DMS153 (cell line): ENCODE measurements at places on chromosomes 6 and 20.

- peak; percentile 79 for DNase-seq
Measured at GRCh38 chr6:21325201-21325856, 268.2 kb upstream of the SOX4 start.

GRCh38 chr6:79225717-79226599 lies 8.5 kb downstream of the HMGN3 start:
- DNase-seq = no peak

- no peak for DNase-seq
Measured at GRCh38 chr6:126440923-126441322, 101.0 kb downstream of the CENPW start.

- DNase-seq = no peak
Measured at GRCh38 chr6:13454286-13455221, 32.8 kb downstream of the GFOD1 start.

- DNase-seq = no peak
Measured at GRCh38 chr6:82484001-82484400, 120.4 kb downstream of the TPBG start.

DNA sequence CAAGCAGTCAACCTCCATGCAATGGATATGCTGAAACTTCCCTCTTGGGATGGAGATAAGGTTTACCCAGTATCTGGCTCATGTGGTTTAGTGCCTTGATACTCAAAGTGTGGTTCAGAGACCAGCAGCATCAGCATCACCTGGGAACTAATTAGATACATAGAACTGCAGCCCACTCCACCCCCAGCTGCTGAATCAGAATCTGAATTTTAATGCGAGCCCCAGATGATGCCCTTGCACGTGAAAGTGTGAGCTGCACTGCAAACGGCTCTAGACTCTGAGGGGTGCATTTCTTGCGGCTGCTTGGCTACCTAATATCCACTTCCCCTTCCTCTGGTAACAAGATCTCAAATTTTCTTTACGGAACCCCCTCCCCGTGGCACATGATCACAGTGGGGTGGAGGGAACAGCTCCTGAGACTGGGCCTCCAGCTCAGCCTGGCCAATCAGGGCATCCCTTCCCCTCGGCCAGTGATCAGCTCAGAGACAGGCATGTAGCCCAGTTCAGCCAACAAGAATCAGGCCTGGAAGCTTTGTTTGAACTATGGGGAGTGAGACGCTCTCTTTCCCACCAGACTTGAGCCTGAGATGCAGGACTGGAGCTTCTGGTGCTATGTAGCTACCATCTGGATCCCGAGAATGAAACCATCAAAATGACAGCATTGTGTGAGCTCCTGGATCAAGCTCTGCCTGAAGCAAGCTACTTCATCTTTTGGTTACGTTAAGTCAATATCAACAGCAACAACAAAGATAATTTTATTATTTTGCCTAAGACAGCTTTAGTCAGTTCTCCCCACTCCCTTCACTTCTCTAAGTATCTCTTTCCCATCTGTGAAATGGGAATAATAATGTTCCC lies 12.8 kb downstream of the KCNK15 start:
- no peak for DNase-seq

- DNase-seq = no peak
Measured at GRCh38 chr6:134928151-134928900, 21.6 kb downstream of the ALDH8A1 start.

- DNase-seq = no peak
Measured at GRCh38 chr6:19833947-19834346, 3.2 kb upstream of the ID4 start.

- no peak for DNase-seq
Measured at GRCh38 chr6:162055365-162055764, 672.2 kb downstream of the PRKN start.

GRCh38 chr6:17470202-17470937 lies 77.0 kb downstream of the CAP2 start:
- no peak for DNase-seq

DNA sequence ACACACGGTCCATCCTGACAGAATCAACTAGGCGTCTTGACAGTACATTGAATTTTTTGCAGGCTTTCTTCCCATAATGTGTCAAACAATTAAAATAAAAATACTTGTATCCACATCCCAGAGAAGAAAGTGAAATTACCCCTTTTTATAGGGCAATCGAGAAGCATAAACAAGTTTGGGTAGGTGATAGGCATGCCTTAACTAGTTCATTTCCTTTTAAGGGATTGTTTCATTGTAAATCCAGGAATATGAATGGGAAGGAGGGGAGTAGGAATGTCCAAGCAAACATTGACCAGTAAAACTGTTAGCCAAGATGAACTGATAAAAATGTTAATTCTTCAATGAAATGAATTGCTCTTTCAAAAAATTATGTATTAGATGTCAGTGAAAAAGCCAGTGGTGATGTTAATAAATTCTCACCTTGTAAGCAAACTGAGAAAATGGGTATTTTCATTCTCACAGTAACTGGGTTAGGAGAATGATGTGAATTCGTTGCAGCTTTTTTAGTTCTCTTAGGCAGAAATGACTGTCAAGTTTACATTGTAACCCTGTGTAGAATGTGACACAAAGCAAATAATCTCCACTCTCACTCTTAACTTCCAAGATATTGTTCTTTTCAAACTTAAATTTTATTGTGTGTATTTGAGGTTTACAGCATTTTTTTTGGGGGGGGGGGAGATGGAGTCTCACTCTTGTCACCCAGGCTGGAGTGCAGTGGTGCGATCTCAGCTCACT lies 31.6 kb downstream of the SASH1 start:
- DNase-seq = no peak

- no peak for DNase-seq
Measured at GRCh38 chr20:38202153-38202981, 37.3 kb upstream of the TGM2 start.

GRCh38 chr6:120282005-120282404 lies 932.4 kb upstream of the MAN1A1 start:
- DNase-seq = no peak

DNA sequence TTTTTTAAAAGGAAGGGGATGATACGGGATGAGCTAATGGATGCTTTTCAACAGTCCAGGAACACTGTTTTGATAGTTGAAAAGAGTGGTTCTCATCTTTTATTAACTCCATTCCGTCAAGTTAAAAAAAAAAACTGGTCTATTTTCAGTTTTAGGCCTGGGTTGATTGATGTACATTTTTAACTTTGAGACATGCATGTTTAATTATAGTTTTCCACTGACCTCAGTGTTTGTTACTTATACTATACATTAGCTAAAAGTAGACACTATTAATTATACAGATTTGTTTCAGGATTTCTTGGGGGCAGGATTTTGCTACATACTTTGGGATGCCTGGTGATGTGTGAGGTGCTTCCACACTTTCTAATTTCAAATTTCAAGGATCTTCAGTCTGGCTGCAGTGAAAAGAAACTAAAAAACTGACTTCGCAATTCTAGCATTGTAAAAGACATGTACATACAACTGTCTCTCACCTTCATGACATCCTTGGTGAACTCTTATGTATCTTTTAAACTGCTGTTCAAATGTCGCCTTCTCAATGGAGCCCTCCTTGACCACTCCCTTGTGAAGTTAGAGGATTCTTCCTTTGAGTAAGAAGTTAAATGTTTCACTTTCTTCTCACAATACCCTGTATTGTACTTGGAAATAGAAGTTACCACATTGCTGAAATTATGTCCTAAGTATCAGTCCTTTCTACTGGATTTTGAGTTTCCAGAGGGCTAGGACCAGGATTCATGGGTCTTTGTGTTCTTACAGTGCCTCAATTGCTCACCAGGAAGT lies 101.7 kb downstream of the TSHZ2 start:
- DNase-seq = no peak

GRCh38 chr6:999552-999951 lies 306.6 kb upstream of the EXOC2 start:
- no peak for DNase-seq

DNA sequence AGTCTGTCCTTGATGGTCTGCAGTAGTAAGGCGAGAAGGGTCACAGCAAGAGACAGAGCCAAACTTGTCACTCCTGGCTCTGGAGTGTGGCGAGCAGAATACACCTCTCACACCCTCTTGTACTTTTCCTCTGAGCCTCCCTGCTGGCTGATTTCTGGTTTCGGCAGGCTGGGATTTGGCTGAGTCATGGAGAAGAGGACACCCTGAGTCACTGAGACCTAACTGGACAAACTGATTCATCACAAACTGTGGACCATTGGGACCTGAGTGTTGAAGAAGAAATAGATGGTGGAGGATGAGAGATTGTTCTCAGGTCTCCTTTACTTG lies 101.7 kb downstream of the F13A1 start:
- DNase-seq = no peak

GRCh38 chr20:11101696-11102095 lies 427.9 kb upstream of the JAG1 start:
- DNase-seq = no peak

- DNase-seq = peak; percentile 14
Measured at GRCh38 chr20:48051794-48052474, 266.7 kb upstream of the SULF2 start.

DNA sequence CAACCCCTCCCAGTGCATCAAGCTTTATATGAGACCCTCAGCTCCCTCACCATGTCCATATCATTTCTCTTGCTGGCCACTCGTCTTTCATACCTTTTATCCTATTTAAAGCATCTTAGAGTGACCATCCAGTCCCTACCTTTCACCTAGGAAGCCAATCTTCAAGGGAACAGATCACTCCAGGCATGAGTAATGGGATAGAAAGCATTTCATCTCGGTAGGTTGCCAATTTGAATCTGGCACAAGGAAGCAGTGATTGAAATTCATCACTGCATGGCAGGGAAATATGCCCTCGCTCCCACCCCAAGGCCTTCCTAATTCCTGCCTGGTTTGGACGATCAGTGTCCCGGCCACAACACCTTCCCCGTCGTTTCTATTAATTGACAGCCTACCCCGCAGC lies 150.4 kb downstream of the CFAP61 start:
- DNase-seq = no peak

DNA sequence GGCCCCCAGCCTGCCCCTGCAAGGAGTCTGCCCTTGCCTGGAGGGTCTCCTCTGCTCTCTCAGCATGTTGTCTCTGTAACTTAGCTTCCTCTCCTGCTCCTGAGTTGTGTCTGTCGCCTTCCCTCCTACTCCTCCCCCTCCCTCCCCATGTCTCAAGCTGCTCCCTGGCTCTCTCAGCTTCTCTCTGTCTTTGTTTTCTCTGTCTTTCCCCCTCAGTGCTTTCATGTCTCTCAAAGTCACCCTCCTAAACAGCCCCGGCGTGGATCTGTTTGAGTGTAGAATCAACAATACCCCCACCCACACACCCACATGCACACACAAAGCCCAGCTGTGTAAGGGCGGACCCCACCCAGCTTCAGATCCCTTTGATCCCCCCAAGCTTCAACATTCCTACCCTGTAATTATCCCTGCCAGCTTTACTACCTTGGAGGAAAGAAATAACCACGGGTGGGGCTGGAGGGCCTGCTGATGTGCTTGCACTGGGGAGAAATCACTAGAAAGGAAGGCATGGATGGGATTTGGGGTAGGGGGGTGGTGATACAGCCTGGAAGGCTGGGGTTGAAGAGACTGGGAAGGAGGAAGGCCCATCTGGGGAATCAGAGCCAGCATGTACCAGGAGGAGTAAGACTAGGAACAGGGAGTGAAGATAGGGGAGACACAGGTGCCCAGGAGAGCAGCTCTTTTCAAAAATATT lies 1.0 kb upstream of the LY6G6D start:
- DNase-seq = no peak

DNA sequence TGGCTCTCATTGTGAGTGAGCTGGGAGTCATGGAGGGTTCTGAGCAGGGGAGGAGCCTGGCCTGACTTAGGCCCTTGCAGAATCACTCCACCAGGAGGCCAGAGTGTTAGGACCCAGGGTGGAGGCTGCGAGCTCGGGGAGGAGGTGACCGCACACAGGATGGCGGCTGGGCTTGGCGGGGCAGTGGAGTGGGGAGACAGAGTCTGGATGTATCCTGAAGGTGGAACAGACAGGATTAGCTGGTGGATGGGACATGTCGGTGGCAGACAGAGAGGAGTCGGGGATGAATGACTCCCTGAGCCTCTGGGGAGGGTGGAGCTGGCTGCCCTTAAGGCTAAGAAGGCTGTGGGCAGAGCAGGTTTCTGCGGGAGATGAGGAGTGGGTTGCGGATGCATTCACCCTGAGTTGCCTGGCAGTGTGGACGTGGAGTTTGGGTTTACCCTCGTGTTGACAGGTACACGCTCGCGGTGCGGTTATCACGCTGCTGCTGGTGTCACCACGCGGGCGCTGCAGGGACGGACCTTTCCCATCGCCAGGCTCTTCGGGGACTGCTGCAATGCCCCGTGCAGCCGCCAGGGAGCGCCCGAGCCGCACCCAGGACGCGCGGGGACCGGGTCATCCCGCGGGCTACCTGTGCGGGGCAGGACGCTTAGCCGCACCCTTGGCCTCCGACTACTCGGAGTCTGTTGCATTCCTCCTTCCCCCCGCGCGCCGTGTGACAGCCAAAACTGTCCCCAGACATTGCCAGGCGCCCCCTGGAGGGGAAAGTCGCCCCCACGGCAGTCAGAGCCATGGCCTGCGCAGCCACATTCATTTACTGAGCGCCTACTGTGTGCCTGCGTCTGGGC lies 43.0 kb upstream of the PTGIS start:
- DNase-seq = peak; percentile 39

DNA sequence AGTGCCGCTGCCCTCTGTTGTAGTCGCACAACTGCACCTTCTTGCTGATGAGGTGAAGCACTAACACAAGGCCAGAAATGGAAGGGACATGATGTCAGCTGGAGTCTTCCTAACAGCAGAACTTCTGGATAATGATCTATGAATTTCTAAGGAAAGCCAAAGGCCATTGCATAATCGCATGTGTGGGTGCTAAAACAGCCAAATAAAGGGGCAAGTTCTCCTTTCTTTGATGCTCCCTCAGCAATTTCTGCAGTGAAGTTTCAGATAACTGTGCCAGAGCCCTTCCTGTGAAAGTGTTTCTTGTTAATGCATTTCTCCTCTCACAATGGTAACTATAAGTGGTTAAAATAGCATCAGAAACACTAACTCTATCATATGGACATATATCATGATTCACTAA lies 8.0 kb upstream of the F13A1 start:
- no peak for DNase-seq

DNA sequence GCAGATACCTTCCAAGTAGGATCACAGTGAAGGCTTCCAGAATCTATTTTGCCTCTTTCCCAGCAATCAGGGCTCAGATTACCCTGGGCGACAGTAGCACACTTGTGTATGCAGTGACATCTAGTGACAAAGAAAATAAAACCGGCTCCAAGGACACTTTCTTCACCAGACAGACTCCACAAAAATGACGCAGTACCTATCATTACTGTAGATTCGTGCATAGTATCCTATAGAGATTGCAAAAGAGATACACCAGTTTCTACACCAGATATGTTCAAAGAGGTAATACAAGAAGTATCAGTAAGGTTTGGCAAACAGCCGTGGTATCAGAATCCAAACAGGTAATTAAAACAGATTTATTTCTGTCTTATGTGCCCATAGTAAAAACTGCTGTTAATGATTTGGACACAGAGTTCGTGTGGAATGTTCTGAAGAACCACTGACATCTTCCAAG lies 600.4 kb upstream of the JAG1 start:
- DNase-seq = peak; percentile 47

GRCh38 chr6:44039191-44039719 lies 88.0 kb downstream of the MRPL14 start:
- DNase-seq = no peak

- no peak for DNase-seq
Measured at GRCh38 chr6:10610289-10610688, 84.1 kb downstream of the C6orf52 start.

- DNase-seq = no peak
Measured at GRCh38 chr20:51091406-51092195, 68.7 kb upstream of the KCNG1 start.

- DNase-seq = no peak
Measured at GRCh38 chr20:52552181-52552872, 360.7 kb upstream of the ZFP64 start.

- no peak for DNase-seq
Measured at GRCh38 chr6:158627168-158627939, 17.2 kb downstream of the DYNLT1 start.
